Stimulated activated CD4-positive, alpha-beta T cell treated with anti-CD3 and anti-CD28 coated beads, TNF-alpha, amount 100 ng/mL, for 4 hours (primary cell): ENCODE measurements at places on chromosomes 5 and 9.

DNA sequence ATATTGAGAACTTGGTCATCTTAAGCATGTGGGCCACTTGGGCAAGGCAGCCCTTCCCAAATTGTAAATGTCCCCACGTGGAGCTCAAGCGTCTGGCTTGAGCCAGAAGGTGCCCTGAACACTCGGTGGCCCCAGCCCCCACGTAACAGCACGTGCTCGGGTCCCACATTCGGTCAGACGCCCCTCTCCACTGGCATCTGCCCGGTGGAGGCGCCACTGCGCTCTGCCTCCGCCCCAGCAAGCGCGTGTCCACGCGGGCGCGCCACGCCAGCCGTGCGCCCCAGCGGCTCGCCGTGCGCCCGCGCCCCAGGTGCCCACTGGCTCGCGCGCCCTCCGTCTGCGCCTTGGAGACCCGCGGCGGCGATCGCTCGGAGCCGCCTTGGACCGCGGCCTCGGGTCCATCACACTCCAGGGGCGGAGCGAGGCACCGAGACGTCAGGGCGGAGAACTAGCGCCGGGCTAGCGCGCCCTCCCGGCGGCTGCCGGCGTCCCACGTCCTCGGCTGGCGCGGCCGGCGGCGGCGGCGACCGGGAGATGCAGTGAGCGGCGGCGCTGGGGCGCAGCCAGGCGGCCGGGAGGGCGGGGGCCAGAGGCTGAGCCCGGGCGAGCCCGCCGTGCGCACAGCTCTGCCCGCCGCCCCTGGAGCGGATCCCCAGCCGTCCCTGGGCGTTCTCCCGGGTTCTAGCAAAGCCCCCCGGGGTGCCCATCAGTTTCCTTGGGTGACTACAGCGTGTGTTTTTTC is at the start of gene PALM2AKAP2:
Gene PALM2AKAP2 (plus strand): TSS at position 488 of the 742 bp plus-strand sequence. CDS start 291 bp downstream, outside the sequence.
- no peak for DNase-seq

DNA sequence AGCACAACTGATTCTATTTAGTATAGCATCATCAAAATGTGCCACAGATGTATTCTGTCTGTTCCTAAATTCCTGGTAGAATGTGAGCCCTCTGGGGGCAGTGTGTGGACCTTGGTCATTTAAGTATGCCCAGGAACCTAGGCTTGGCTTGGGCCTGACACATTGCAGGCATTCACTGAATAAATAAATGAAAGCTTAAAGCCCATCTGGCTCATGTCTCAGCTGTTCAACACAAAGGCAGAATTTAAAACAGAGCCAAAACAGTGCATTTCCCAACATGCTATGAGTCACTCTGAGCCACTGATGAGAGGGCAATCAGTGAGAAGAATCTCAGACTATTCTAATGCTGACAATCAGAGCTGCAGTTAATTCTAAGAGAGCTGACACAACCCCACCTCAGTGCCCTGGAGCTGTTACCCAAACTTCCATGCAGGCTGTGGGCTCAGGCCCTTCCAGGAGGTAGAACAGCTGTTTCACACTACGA is 8.1 kb downstream of the FAM193B start:
- DNase-seq, result no peak

- no peak for DNase-seq
These were observed 10.6 kb upstream of the HMCN2 start for GRCh38 chr9:130254747-130255630.

DNA sequence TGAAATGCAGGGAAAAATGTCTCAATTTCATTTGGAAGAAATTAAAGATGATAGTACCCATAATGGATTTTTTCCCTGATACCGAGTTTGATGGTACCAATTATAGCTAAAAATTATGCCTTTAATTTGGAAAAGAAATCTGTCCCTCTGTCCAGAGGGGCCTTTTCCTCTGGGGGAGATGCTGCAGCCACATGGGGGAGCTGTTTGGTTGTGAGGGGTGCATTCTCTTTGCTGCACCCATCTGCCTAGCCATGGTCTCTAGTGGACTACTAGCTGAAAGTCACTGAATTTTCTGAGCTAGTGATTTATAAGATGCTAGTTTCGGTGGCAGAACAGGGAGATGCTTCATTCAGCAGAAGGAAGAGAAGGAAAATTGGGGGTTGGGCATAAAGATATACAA is 9.6 kb downstream of the SEC61B start:
- no peak for DNase-seq
